ENCODE measurements at places on chromosomes 1 and 21.

DNA sequence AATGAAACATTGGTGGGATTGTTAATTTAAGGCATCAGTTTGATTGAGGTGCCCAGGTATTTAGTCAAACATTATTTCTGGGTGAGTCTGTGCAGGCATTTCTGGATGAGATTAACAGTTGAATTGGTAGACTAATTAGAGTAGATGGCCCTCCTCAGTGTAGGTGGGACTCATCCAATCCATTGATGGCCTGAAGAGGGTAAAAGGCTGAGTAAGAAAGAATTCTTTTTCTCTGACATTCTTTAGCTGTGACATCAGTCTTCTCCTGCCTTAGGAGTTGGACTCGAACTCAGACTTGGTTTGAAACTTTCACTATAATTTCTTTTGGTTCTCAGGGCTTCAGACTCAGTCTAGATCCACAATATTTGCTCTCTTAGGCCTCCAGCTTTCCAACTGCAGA lies 59.6 kb upstream of the ADAMTS5 start:
- DNase-seq = peak; percentile 32

- DNase-seq = no peak
These were observed 36.7 kb upstream of the TLR5 start for GRCh38 chr1:223179786-223180185.

DNA sequence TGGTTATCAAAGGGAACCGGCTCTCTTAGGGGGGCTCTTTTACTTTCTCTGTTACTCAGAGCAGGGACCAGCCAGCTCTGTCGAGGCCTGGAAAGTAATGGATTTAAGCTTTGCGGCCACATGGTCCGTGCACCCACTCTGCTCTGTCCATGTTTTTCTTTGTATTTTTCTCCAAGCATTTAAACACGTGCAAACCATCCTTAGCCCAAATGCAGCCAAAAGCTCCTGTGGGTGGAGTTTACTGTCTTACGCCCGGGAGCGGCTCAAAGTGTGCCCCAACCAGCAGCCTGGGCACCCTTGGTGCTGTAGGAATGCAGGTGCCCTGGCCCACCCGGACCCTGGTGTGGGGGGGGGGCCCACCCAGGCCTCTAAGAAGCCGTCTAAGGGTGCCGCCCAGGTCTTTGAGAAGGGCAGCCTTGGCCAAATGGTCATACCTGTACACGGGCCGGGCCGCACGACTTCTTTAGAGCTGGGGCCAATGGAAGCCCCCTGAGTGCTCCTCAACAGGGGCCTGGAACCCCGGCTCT lies 29.2 kb upstream of the POFUT2 start:
- DNase-seq = no peak

- DNase-seq = peak; percentile 72
These were observed 67.6 kb downstream of the MAP3K21 start for GRCh38 chr1:233394860-233395717.

DNA sequence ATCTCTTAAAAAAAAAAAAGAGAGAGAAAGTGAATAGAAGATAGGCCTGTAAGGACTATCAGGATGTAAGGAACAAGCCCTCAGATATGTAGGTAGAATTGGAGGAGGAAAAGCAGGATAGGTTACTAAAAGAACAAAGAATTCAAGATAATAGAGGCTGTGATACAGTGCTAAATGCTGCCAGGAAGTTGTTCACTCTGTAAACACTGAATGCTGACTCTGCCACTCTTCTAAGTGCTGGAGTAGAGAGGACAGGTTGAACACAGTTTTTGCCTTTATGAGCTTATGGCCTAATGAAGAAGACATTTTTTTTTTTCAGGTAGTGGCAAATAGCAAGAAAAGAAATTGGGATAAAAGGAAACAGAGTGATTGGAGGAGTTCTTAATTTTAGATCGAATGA lies 90.6 kb upstream of the ZNF678 start:
- DNase-seq = no peak

DNA sequence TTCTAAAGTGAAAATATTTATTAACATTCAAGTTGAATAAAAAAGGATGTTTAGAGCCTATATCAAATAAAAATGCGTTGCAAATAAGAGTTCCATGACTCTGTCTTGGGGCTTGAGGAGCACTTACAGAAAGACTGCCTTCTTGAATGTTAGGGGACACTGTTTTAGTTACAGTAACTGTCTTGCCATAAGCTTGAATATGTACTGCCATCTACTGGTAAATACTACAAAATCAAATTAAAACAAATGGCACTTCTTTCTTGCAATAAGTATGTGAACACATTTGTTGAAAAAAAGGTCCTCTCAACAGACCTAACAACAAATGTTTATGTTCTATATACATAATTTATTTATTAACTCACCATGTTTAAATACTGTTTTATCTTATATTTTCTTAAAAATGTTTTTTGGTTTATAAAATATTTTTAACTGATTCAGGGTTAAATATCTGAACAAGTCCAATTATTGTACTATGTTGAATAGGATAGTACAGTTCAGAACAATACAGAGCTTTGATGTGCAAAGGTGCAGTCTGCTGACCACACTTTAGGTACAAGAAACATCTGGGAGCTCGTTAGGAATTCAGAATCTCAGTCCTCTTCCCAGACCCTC lies 199.5 kb downstream of the LRRIQ3 start:
- peak; percentile 49 for DNase-seq

DNA sequence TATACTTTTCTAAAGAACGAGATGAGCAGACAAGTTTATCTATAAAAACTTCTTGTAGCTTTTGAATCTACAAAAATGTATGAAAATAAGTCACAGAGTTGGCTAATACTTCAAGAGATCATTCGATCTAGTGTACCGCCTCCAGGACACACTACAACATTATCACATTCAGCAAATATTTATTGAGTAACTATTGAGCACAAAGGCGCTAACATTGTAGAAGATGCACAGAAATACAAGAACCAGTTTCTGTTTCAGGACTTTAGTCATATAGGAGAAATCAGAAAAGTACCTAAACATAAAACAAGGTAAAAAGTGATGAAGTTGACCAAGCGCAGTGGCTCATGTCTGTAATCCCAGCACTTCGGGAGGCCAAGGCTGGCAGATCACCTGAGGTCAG lies 20.6 kb downstream of the WASF2 start:
- no peak for DNase-seq

DNA sequence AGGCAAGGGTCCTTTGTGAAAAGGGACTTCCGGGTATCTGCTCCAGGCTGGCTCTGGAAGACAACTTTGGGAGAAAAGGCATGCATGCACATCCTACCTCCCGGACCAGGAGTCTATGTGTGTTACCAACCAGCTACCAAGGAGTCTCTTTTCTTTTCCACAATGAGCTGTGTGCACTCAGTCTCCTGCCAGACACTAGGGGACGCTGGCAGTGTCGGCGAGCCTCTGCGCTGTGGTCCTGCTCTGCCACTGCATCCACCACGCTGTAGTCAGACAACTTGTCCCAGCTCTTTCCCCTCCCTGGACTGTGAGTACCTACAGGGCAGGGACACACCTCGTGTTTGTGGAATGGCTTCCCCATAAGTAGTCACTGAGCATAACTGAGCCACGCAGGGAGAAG lies 5.1 kb upstream of the SSR2 start:
- peak; percentile 53 for DNase-seq

- DNase-seq = no peak
These were observed 15.7 kb downstream of the PTAFR start for GRCh38 chr1:28160782-28161266.

DNA sequence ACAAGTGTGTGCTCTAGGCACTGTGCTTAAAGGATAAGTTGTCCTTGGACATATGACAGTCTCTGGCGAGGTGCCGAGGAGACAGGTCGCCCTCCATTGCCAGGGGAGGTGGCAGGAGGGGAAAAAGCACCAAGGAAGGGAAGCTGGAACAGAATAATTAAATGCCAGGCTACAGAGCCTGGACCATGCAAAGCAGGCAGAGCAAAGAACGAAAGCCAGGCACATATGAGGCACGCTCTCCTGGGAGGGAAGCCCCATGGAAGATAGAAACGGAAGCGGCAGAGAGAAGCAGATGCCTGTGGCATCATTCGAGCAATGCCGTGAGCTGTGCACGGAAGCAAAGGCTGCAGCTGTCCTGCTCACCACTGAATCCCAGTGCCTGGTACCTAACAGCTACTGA lies 91.2 kb downstream of the JAK1 start:
- no peak for DNase-seq

DNA sequence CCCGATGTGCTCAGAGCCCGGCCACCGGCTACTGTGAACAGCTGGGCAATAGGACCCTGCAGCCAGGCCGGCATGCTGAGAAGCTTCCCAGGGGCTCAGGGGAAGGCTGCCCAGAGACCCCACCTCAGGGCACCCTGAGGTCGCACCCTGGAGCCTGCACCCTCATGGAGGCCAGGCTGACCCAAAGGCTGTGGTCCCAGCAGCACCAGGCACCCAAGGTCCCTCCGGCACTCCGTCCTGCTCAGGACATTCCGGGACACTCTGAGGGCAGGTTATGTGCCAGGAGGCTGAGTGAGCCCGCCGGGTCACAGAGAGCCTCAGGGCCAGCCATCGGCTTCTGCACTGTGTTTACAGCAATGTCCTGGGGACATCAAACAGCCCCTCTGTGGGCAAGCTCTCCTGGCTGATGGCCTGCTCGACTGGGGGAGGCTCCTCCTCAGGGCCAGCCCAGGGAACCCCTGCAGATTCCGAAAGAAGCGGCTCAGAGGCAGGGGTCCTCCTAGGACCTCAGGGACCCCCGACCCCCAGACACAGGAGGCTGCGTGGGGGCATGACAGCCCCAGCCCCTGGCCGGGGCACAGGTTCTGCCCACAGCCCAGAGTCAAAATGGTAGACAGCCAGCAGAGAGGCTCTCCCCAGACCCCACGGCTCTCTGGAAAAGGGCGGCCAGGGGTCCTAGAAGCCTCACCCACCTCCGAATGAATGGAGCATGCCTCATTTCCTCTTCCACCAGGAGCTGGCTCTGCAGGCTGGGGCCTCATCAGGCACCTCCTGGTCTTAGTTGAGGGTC lies 8.2 kb downstream of the SLC19A1 start:
- DNase-seq = no peak

GRCh38 chr1:153430561-153430960 lies 14.2 kb downstream of the S100A7A start:
- DNase-seq = no peak

GRCh38 chr1:94678202-94678848 lies 136.8 kb upstream of the F3 start:
- no peak for DNase-seq

DNA sequence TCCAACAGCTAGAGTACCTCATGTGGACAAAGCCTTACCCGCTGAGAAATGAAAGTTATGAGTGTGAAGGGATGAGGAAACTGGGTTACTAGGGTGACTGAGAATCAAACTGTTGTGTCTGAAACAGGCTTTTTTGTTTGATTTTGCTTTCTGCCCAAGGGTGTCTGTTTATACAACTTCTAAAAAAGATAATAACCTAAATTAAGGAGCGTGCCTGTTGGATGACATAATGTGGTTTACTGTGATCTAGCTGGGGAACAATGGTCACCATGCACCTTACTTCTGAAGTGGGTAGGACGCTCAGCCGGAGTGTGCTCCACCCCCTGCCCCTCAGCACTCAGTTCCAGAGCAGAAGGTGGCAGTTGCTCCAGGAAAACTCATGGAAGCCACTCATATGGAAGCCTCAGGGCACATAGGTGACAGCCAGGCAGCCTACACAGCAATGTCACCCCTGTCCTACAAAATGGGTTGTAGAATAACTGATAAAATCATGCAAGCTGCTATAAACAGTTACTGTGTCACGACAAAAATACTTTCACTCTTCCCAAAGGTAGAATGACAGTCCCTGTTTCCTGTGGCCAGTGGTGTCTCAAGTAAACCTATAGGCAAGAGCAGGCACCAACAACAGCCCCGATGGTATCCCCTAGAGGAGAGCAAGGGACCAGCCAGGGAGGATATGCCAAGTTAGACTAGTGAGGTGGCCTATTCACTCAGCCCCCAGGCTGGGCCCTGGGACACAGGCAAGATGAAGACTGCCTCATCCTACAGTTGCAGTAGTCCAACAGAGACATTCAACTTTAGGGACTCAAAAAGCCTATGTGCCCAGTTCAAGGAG lies 29.3 kb downstream of the SIPA1L2 start:
- DNase-seq = no peak

- no peak for DNase-seq
These were observed 65.1 kb downstream of the CLSTN1 start for GRCh38 chr1:9758559-9759121.

DNA sequence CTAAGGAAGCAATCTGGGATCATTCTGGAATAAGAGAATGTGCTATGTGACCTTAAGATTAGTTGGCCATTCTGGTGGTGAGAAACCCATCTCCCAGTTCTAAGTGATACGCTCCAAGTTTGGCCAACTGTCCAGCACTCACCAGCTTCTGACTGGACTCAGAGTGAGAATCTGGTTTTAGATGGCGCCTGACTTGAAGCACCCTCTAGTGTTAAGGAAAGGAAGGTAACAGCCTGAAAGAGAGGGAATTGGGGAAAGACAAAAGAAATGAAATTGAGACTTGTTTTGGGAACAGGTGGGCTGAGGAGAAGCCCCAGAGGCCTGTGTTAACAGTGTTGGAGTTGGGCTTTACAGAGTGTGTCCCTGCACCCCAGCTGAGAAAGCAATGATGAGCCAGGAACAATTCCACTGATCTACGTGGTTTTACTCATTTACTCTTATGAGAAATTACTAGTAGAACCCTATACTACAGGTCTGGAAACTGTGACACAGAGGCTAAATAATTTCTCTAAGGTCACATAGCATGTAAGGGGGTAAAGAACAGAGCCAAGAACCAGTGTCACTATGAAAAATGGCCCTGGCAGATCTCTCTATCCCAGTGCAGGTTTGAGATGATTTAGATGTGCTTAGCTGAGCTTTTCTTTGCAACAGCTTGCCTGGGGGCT lies 9.3 kb upstream of the FCAMR start:
- peak; percentile 59 for DNase-seq

DNA sequence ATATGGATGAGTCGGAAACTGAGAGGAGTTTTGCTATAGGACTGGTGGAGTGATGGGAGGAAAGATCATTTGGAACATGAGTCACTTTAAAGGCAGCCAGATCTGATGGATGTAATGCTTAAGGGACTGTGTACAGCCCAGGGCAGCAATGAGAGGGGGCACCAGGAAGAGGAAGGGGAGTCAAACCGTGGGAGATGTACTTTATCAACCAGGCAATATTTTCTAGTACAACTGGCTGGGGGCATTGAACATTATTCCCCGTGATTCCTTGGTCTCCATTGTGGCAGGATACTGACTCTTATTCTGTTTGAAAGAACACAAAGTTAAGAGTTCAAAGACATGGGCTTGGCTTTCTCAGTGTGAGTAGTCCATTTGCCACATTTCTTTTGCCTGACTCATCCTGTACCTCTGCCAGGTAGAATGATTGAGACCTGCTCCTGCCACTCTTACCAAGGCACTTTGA lies 268.2 kb upstream of the NR5A2 start:
- DNase-seq = peak; percentile 70
